ENCODE measurements at places on chromosomes 3 and 15.

GRCh38 chr3:134694466-134694865 is 43.6 kb upstream of the KY start:
- DNase-seq, result peak; percentile 10

GRCh38 chr15:67828969-67829646 is 3.8 kb downstream of the SKOR1 start:
- DNase-seq, result peak; percentile 39

DNA sequence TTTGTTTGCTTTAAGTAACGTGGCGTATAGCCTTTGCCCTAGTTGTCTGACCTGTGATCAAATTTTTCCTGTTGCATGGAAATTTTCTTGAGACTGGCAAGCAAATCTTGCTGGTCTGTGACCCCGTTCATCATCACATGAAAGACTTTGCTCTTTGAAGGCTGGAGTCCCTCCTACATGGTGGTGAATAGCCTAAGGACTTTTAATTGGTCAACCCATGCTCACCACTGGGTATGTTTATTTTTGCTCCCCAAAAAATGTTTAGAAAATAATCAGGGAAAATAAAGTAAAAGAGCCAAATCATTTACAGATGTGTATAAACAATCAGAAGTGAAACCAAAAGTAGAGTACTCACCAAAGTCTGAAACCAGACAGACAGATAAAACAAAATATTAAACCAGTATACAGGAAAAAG is 1075.3 kb upstream of the ALCAM start:
- no peak for DNase-seq

GRCh38 chr3:187565701-187566100 is 104.5 kb downstream of the SST start:
- no peak for DNase-seq

- no peak for DNase-seq
Observed at GRCh38 chr15:65389226-65389625, 11.4 kb upstream of the IGDCC3 start.

- no peak for DNase-seq
Observed at GRCh38 chr3:192171213-192171612, 556.1 kb downstream of the FGF12 start.

DNA sequence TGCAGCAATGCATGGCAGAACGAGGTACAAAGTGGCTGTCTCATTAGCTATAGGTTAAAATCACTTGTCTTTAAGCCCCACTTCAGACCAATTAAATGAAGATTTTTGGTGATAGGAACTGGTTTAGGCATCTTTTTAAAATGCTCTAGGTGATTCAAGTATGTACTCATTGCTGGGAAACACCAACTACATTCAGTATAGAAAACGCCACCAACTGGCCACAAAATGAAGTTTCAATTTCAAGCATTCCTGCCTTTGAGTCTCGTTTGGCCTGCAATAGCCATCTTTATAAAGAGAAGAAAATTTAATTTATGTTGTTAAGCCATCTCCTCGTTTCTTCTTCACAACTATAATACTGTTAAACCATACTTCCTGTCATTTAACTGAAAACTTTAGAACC is 587.9 kb downstream of the GBE1 start:
- peak; percentile 66 for DNase-seq

DNA sequence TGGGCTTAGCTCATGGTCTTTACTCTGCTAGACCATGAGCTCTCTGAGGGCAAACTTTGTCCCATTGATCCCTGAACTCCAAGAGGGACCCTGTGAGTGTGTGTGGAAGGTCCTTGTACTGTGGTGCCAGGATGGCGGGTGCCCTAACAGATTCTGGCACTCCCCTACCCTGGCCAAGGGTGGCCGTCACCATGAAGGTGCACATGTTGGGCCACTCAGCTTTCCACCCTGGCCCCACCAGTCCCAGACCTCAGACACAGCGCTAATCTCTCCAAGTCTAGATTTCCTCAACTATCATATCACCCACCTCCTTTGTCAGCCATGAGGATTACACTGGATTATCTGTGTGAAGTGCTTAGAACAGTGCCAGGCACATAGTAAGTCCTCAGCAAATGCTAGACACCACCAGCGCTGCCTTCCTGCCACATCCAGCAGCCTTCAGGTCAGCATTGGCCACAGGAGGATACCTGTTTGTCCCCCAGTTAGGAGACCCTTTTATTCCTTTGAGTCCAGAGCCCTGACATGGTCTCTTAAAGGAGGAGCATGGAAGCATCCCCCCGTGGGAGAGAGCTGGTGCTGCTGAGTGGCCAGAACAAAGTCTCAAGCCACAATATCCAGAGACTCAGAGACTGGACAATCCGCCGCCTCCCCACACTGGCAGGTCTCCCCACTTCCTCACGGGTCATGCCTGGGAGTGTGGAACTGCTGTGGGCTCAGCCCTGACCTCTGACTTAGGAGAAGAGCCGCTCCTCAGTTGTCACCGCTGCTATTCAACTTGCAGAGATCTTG is 44.5 kb upstream of the SLCO2A1 start:
- no peak for DNase-seq

DNA sequence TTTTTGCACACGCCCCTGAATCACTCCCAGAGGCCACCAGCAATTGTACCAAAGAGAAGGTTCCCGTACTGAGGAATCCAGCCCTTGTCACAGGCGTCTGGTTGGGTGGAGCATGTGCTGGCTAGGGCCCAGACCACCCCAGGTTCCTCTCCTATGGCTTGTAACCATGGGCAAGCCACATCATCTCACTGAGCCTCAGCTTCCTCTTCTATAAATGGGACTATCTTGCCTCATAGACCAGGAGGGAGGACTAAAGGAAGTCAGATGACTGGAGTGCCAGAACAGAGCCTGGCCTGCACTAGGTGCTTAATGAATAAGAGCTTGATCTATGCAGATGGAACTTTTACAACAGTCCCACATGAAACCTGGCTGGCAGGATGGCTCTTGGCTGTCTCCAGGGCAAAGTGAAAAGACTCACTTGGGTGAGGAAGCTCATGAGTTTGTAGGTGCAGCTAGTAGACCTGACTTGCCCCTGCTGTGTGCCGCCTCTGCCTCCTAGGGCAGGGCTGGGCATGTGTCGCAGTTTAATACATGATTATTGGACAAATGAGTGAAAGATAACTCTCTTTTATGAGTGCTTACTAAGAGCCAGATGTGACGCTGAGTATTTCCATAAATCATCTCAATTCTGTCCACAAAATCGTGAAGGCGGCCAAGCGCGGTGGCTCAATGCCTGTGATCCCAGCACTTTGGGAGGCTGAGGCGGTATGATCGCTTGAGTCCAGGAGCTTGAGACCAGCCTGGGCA is 29.3 kb downstream of the CTSH start:
- DNase-seq, result no peak

DNA sequence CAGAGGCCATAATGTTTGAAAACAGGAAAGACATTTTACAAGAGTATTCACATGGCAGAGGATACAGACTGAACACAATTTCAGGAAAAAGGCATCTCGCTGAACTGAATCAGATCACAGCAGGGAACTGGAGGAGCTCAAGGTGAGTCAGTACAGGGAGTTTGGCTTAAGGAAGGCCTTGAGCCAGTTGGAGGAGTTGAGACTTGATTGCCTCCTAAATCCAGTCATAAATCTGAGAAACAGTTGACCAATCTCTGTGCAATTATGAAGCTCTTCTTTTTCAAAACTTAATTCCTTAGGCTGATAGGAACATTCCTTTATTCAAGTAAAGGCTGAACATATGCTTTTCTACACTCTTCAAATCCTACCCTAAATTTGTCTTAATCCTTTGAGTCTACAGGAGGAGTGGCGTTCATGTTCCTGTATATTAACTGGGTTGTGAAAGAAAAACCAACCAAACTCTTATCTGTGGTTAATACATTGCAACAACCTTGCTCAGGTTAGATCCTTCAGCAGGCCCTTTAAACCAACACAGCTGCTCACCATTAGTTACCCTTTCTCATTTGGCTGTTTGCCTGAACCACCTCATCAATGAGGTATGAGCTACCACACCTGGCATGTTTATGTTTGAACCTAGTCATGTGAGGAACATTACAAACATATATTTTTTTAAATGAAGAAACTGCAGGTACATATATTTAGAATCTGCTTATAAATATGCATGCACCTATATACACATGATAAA is 404.1 kb upstream of the ATP11B start:
- DNase-seq, result no peak

GRCh38 chr3:173467501-173467900 is 70.0 kb downstream of the NLGN1 start:
- DNase-seq, result no peak

DNA sequence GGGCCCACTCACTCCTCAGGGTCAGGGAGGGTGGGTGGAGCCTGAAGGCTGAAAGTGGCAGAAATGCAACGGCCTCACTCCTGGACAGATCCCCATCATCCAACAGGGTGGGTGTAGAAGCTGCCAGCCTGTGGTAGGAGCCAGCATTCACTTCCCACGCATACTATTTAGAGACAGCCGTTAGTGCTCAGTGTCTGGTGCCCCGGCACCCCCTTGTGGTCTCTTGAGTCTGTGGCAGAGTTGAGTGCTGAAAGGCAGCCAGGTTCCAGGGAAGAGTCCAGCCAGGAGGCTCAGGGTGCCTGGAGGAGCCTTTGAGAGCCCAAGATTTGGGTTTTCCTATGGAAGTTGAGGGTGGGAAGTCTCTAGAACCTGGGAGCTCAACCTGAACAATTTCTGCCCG is 2.1 kb upstream of the GNAT1 start:
- peak; percentile 92 for DNase-seq

GRCh38 chr3:27344192-27344591 is 25.0 kb downstream of the NEK10 start:
- no peak for DNase-seq

- DNase-seq, result no peak
Observed at GRCh38 chr3:52403955-52404354, 40.9 kb downstream of the SEMA3G start.

DNA sequence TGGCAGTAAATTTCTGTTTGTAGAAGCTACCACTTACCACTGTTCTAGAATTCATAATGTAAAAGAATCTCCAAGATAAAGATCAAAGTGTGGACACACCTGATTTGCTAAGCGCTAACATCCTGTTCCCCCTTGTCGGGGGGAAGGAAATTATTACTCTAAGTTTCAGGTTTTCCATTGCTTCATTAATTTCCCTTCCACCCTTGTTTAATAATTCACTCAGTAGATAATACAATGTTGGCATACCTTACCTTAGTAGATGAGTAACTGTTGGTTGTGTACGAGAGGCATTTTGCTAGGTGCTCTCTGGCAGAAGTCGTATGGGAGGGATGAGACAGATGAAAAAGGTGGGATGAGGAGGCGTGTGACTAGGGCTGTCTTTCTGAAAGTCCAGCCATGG is 641.2 kb upstream of the ARRDC4 start:
- DNase-seq, result no peak

DNA sequence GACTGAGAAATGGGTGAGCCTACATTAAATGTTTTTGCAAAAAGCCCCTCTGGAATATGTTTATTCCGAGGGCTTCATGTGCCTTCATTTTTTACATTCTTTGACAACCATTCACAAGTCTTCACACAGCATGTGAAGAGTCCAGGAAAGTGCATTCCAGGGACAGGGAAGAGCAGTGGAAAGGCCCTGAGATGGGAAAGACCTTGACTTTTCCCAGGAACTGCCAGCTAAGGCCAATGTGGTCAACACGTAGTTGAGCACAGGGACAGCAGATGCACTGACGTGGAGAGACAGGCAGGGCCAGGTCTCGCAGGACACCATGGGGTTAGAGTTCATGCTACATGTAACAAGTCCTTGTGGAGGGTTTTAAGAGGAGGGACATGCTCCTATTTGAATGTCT is 21.7 kb downstream of the SSR3 start:
- no peak for DNase-seq

All from GM23338 (cell line).